Left lung (tissue), 14 donors: ENCODE measurements at places on chromosomes 7 and 10. TPM values are rescaled to one million over a fixed set of nuclear protein-coding genes. Genes with fewer than 3 reads are reported as not detected.

DNA sequence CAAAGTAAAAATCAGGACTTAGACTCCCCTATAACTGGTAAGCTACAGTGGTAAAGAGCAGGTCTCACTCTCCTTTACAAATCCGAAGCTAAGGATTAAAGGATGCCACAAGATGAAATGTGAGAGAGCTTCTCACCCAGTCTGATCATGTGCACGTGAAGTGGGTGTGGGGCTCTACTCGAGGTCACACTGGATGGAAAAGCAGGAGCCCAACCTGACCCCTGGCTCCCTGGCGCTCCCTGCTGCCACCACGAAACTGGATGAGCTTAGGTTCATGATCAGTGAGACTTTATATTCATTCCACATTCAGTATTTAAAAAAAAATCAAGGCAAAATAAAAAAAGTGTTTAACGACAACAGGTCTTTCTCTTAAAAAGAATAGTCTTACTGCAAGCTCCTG lies 21.7 kb upstream of the FOXI2 start:
- DNase-seq = no peak

GRCh38 chr7:91299952-91300775 lies 35.9 kb downstream of the FZD1 start:
- no peak for DNase-seq

The PHF14 gene
- 30.2 TPM for total RNA-seq

GRCh38 chr7:138606236-138606635 lies 94.9 kb downstream of the SVOPL start:
- no peak for DNase-seq

The CPA2 gene
- total RNA-seq = not detected

- DNase-seq = no peak
Measured at GRCh38 chr7:132560825-132561529, 15.3 kb downstream of the PLXNA4 start.

- peak; percentile 23 for DNase-seq
Measured at GRCh38 chr10:64419461-64419860, 898.3 kb downstream of the REEP3 start.

DNA sequence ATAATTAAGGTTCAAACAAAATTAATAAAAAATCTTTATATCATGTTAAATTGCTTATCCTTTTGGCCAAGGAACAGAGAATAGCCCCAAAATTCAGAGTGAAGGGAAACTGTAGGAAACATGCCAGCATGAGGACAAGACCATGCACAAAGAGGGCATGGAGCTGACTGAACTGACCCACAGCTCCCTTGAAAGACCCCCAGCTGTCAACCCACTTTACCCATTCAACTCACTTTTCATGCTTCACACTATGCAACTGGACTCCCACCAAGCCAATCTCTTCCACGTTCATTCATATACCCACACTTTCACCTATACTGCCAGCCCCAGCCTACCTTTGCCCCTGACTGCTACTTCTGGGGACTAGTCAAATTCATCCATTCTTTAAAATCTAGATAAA lies 10.2 kb downstream of the FBXW4 start:
- no peak for DNase-seq

The CHRM2 gene
- total RNA-seq = 0.63 TPM

DNA sequence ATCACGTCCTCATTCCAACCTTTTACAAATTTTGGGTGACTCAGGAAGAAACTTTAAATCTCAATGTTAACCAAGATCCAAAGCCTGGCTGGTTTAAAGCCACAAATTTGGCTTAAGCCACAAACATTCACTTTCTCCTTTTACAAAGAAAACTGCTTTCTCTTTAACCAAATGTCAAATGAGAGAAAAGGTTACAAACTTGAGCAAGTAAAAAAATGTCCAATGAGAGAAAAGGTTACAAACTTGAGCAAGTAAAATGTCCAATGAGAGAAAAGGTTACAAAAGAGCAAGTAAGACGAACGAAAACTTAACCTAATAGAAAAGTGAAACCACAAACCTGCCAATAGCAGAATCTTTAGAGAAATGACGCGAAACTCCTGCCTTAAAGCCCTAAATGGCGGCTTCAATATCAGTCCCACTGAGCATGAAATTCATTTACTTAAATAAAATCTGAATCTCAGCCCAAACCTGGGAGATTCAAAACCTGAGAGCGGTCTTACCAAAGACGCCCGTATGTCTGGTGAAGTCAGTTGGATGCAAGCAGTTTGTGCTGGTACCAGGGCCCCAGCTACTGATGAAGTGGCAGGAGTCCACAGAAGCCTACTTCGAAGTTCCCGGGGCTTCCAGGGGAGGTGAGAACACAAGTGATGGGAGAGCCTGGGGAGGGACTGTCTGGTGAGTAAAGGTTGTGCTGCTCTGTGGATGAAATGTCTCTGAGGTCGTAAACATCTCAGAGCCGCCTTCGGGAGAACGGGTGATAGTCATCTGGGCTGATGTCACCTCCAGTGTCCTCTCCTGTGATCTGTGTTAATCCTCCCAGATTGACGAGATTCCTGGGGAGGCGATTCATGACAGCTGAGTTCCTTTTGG lies 74.6 kb downstream of the PAXIP1 start:
- peak; percentile 93 for DNase-seq

The TRPV6 gene
- total RNA-seq = 5.0 TPM

DNA sequence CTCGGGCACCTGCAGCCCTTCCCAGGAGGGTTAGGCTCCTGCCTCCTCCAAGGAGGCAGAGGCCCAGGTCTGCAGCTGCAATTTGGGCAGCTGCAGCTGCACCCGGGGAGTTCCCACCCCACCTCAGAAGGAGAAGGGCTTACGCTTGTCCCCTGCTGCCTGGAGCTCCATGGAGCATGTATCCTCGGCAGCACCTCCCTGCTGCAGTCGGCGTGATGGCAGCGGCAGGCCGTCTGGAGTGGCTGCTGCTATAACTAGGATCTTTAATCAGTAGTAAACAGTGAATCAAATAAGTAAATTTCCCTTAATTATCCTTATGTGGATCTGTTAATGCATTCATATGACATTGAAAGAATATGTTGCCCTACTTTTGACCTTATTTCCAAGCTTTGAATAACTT lies 167.0 kb downstream of the PON1 start:
- no peak for DNase-seq

DNA sequence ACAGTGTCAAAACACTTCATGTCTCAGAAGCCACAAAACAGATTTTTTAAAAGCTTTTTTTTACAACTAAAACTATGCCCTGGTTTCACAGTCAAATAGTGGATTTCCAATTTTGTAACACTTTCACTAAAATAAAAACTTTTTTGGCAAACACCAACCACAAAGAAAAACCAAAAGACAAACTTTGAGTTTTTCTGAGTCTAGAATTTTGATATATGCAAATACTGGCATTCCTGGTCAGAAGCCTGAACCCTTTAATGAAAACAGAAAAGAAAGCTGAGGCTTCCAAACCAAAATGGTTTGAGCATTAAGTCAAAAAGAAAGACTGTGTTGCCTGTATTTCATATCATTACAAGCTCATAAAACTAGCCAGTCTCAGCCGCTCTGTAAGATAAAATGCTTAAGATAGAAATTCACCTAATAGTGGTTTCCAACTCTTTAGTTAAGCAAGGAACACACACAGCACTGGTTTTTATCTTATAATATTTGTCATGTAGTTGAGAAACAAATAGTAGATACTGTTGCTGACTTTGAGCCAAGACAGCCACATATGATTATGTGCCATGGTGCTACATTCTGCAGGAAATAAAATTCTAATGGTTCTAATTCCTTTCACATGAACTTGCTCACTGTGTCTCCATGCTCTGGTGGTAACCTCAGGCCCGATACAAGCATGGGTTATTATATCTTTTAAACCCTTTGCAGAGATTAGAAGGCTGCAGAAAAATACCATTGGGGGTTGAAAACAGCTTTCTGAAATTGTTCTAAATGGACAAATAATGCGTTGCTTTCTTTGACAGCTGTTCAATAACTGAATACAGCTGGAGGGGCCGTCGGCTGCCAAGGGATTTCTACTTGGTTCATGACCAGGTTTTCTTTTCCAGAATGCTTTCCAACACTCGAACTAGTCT lies 49.4 kb downstream of the FAM171A1 start:
- DNase-seq = peak; percentile 93

The HOXA11 gene
- 0.10 TPM for total RNA-seq

- no peak for DNase-seq
Measured at GRCh38 chr10:8112230-8112905, 57.9 kb downstream of the GATA3 start.

DNA sequence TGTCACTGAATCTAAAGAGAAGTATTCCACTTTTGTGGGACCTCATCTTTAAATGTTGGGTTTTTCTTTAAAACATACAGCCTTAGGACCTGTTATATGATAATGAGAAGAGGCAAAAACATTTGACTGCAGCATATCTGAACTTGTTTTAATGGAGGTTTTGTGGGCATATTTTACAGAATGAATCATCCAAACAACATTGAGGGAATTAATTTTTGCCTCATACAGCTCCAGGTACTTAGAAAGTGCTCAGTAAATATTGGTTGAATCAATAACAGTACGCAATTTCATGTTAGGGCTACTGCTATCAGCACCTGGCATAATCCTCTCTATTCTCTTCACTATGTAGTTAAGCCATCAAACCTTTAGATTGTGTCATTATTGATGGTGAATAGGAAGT lies 115.9 kb downstream of the MALRD1 start:
- DNase-seq = no peak

The CASTOR2 gene
- 15.4 TPM for total RNA-seq

DNA sequence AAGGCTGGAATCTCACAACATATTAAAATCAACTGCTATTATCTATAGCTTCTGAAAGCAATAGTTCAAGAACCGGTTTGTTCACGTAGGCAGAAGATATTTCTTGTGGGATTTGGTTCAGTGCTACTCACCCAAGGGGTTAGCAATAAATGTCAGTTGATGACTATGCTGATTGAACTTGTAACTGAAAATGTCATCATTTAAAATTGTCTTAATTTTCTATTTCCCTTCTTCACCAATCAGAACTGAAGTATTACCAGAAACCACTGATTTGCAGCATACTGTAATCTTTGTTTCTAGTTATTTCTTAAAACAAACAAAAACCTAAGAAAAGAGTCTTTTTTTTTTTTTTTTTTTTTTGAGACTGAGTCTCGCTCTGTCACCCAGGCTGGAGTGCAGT lies 46.1 kb downstream of the CPEB3 start:
- DNase-seq = no peak

GRCh38 chr7:75690121-75690523 lies 48.6 kb downstream of the HIP1 start:
- DNase-seq = no peak

- DNase-seq = no peak
Measured at GRCh38 chr7:14690075-14690474, 212.5 kb downstream of the DGKB start.

The SKAP2 gene
- 48.9 TPM for total RNA-seq

The CFAP46 gene
- 1.2 TPM for total RNA-seq

GRCh38 chr7:27999829-28000228 lies 180.8 kb downstream of the JAZF1 start:
- no peak for DNase-seq

- no peak for DNase-seq
Measured at GRCh38 chr7:111718886-111719285, 156.6 kb upstream of the IMMP2L start.

The CLIP2 gene
- total RNA-seq = 20.6 TPM

GRCh38 chr10:116720241-116720643 lies 22.1 kb downstream of the HSPA12A start:
- no peak for DNase-seq
